Chondrocyte (in vitro differentiated cells): ENCODE measurements at places on chromosomes 7 and 10. TPM values are rescaled to one million over a fixed set of nuclear protein-coding genes. Genes with fewer than 3 reads are reported as not detected.

The ARHGAP22 gene
- total RNA-seq: 0.94 to 8.8 TPM (median 7.1 TPM) in 3 replicates

The MRLN gene
- not detected in 3 replicates for total RNA-seq

The ADAM8 gene
- total RNA-seq: 1.3 to 3.2 TPM (median 2.3 TPM) in 3 replicates

The PPP1R3C gene
- 24.0 to 39.8 TPM (median 39.0 TPM) in 3 replicates for total RNA-seq

The LRRC18 gene
- not detected in 3 replicates for total RNA-seq

The LOXL4 gene
- total RNA-seq: 1.7 to 3.2 TPM (median 1.9 TPM) in 3 replicates

The C10orf53 gene
- total RNA-seq: not detected in 3 replicates

The PAOX gene
- 5.9 to 7.6 TPM (median 6.3 TPM) in 3 replicates for total RNA-seq

The CYP2C19 gene
- total RNA-seq: 0.12 to 0.31 TPM in 2 of 3 replicates, not detected in the other

The ASB10 gene
- not detected in 3 replicates for total RNA-seq

The LEP gene
- total RNA-seq: not detected in 3 replicates

The CLRN3 gene
- total RNA-seq: not detected in 3 replicates

The RGS10 gene
- 17.8 to 19.7 TPM (median 19.0 TPM) in 3 replicates for total RNA-seq

The TMEM236 gene
- 0.07 to 0.23 TPM (median 0.22 TPM) in 3 replicates for total RNA-seq

The ZC3HAV1L gene
- total RNA-seq: 9.9 to 11.0 TPM in 2 of 3 replicates, not detected in the other

The TBATA gene
- not detected in 3 replicates for total RNA-seq

The OR2A1 gene
- total RNA-seq: not detected in 3 replicates

The ADARB2 gene
- total RNA-seq: 3.3 to 6.6 TPM (median 3.9 TPM) in 3 replicates

The TAS2R4 gene
- total RNA-seq: 0.28 to 1.3 TPM (median 0.35 TPM) in 3 replicates

The PCLO gene
- total RNA-seq: 1.3 to 2.2 TPM (median 1.5 TPM) in 3 replicates

The MRPS17 gene
- 11.8 to 13.0 TPM (median 11.9 TPM) in 3 replicates for total RNA-seq

The FKBP9 gene
- total RNA-seq: 234 to 355 TPM (median 335 TPM) in 3 replicates

The INA gene
- total RNA-seq: 10.4 to 31.1 TPM (median 30.1 TPM) in 3 replicates

The HOXA2 gene
- total RNA-seq: 8.3 to 10.2 TPM in 2 of 3 replicates, not detected in the other

The LIPM gene
- total RNA-seq: not detected in 3 replicates

The CRYGN gene
- total RNA-seq: not detected in 3 replicates

The ZNF425 gene
- total RNA-seq: 4.0 to 4.5 TPM (median 4.1 TPM) in 3 replicates

The GIGYF1 gene
- 29.2 to 32.8 TPM (median 31.7 TPM) in 3 replicates for total RNA-seq

The AKR1C4 gene
- total RNA-seq: not detected in 3 replicates

The EIF3B gene
- total RNA-seq: 120 to 135 TPM (median 121 TPM) in 3 replicates

The HECW1 gene
- 0.65 to 1.9 TPM (median 1.5 TPM) in 3 replicates for total RNA-seq

The ADRB1 gene
- 0.07 to 0.65 TPM (median 0.15 TPM) in 3 replicates for total RNA-seq

The CACNB2 gene
- 0.10 to 0.38 TPM (median 0.25 TPM) in 3 replicates for total RNA-seq

The SLC18A2 gene
- not detected in 3 replicates for total RNA-seq

The RPEL1 gene
- total RNA-seq: not detected in 3 replicates
